ENCODE measurements at places on chromosomes 3 and 15. TPM values are rescaled to one million over a fixed set of nuclear protein-coding genes. Genes with fewer than 3 reads are reported as not detected.

Gene HRG
- polyA plus RNA-seq = not detected

Gene SI
- polyA plus RNA-seq = not detected

Gene TRAT1
- not detected for polyA plus RNA-seq

Gene FMN1
- 0.91 TPM for polyA plus RNA-seq

Gene CCRL2
- not detected for polyA plus RNA-seq

Gene MST1R
- polyA plus RNA-seq = not detected

Gene PHLDB2
- polyA plus RNA-seq = 0.55 TPM

Gene DENND4A
- 21.3 TPM for polyA plus RNA-seq

All from Purkinje cell (primary cell).